ENCODE measurements at places on chromosomes 4 and X.

DNA sequence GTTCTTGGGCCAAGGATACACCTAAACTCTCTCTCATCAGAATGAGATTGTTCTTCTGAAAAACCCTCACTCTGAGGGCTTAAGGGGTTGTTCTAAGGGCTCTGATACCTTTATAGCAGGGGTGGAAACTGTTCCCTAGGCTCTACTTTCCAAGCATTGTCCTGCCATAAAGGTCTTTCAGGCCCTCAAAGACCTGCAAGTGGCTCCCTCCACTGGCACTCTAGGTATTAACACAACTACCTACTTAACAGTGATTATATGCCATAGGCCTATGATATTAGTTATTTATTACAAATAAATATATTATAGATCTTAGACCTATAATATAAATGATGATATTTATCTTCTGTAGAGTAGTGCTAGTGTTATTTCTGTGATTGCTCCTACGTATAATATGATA, 473.7 kb upstream of the RPS6KA3 start:
- DNase-seq, result no peak

- no peak for DNase-seq
These were observed 33.0 kb downstream of the PLAC1 start for GRCh38 chrX:134625315-134625718.

DNA sequence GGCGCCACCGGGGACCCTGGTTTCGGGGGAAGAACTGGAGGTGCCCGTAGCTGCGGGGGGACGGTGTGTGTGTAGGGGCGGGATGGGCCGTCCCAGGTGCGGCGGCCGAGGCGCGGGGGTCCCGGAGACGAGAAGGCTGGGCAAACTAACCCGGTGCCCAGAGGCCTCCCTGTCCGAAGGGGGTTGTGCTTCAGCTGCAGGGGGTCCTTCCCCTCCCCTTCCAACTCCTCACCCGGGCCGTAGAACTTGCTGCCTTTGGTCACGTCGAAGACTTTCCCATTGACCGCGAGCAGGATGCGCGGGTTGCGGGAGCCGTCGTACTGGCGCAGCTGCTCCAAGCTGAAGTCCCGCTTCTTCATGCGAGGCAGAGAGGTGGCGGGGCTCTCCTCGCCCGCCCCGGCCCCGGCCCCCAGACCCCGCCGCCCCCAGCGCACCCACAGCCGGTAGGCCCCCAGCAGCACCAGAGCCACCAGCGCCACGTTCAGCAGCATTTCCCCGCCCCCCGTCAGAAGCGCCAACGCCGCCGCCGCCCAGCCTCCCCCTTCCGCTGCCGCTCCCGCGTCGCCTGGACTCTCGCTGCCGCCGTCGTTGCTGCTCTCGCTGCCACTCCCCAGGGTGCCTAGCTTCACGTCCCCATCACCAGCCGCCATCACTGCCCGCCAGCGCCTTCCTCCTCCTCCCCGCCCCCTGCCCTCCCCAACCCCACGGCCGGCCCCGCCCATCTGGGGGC, at the start of gene PGRMC2:
Gene PGRMC2 (minus strand): TSS at position 673 of the 730 bp plus-strand sequence. CDS start 23 bp downstream, at position 650.
- no peak for DNase-seq

- no peak for DNase-seq
These were observed 101.7 kb upstream of the MAP3K15 start for GRCh38 chrX:19616959-19617358.

DNA sequence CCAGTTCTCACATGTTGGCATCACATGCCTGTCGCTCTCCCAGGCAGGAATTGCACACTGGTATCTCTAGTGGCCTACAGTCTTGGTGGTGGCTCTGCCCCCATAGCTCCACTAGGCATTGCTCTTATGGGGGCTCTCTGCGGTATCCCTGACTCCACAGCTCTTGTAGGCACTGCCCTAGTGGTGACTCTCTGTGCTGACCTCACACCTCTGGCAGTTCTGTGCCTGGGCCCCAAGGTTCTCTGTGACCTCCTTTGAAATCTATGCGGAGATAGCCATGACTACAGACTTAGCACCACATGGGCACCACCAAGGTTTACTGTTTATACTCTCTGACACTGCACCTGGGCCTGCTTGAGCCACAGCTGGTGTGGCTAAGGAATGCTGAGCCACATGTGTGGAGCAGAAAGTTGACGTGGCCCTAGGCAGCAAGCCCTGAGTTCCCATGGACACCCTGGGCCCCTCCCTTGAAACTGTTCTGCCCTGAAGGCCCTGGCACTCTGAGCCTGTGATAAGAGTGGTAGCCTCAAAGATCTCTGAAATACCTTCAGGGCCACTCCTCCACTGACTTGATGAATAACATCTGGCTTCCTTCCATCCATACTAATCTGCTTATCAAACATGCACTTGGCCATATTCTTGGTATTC, 8.0 kb downstream of the SLC9B1 start:
- no peak for DNase-seq

- no peak for DNase-seq
These were observed 65.8 kb downstream of the ARAP2 start for GRCh38 chr4:36178484-36178883.

DNA sequence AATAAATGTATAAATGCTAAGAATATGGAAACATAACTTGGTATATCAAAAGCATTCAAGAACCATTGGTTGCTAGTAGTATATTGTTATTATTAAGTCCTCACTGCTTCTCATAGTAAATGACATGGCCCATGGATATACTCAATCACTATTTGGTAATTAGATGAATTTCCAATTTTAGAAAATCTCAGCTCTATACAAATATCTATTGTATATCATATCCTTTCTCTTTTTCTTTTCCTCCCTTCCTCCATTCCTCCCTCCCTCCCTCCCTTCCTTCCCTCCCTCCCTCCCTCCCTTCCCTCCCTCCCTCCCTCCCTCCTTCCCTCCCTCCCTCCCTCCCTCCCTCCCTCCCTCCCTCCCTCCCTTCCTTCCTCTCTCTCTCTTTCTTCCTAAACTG, 514.4 kb upstream of the LCORL start:
- DNase-seq, result no peak

DNA sequence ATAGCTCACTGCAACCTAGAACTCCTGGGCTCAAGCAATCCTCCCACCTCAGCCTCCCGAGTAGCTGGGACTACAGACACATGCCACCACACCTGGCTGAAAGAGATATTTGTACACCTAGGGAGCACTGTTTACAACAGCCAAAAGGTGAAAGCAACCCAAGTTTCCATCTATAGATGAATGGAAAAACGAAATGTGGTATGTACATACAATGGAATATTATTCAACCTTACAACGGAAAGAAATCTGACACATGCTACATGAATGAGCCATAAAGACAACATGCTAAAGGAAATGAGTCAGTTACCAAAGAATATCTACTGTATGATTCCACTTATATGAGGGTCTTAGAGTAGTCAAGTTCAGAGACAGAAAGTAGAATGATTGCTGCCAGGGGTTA, 52.2 kb downstream of the ABCG2 start:
- DNase-seq, result no peak

- DNase-seq, result no peak
These were observed 72.4 kb upstream of the UCP1 start for GRCh38 chr4:140641105-140641555.

DNA sequence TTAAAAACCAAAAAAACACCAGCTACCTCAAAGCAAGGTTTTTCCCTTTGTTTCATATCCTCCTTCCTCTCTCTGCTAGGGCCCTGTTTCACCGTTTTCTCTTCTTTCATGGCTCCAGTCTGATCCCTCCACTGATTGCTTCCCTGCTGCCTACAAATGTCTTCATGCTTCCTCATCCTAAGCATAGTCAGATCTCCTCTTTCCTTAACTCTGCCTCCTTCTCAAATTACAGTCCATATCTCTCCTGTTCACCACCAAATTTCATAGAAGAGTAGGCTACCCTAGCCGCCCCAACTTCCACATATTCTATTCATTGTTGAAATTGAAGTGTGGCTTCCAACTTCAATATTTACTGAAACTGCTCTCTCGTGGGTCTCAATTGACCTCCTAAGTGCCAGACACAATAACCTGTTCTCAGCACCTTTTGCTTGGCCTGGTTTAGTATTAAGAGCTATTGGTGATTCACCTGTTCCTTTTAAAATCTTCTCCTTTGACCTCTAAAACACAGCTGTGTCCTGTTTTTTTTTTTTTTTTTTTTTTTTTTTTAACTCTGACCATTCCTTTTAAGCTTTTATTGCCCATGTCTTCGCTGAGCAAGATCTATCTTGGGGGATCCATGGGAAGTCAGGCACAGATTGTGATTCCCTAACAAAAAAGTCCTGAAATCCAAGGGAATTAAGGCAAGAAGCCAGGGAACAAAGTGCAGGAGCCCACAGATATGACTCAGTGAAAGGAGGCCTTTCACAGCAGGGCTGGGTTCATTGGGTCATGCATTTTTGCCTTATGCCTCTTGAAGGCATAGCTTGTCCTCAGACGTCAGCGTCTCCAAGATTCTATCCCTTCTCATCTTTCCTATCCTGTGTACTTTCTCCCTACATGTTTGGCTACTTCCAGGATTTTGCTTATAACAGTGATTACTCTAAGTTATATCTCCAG, 85.4 kb downstream of the RPS3A start:
- DNase-seq, result no peak

DNA sequence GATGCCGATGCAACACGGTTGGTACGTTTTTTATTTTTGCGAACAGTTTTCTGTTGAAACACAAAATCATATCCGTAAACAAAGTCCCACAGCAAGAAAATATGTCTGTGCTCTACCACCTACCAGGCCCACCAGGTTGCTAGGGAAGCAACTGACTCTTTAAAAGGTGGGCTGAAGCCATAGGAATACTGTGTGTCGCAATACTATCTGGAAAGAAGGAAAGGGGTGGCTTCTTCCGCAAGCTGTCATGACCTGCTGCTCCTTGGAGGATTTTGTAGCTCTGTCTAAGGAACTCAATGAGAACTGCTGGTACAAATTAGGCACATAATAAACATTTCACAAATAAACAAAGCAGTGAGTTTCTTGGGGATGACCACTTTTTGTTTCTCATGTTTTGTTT, 46.5 kb downstream of the BEND2 start:
- no peak for DNase-seq

DNA sequence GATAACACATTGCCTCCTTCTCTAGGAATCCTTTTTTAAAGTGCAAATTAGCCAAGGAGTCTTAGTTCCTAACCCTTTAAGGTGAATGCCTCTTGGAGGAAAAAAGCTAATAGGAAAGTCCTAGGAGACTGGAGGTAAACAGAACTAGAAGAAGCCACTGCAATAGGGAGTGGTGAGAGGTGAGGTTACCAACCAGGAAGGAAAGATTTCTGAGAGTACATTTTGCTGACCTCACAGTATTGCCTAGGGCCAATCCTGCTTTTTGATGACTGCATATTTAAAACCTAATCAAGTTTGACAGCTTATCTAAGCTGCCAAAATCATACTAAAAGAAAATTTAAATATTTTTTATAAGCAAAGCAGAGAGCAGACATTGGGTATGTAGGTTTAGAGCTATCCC, 7.3 kb upstream of the CUL4B start:
- no peak for DNase-seq

DNA sequence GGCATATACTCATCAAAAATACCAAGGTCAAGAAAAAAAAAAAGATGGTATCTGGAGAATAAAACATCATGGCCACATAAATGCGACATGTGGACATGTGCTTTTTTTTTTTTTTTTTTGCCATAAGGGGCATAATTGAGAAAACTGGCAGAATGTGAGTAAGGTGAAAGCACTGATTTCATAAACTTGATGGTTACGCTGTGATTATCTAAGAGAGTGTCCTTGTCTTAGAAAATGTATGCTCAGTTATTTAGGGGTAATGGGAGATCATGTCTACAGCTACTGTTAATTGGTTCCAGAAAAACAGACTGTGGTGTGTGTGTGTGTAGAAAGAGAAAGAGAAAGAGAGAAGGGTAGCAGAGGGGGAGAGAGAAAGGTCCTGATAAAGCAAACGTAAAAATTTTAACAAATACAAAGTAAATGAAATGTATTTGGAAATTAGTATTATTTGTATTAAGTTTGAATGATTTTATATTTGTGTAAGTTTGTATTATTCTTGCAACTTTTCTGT, 8.1 kb downstream of the DNAJB14 start:
- no peak for DNase-seq

DNA sequence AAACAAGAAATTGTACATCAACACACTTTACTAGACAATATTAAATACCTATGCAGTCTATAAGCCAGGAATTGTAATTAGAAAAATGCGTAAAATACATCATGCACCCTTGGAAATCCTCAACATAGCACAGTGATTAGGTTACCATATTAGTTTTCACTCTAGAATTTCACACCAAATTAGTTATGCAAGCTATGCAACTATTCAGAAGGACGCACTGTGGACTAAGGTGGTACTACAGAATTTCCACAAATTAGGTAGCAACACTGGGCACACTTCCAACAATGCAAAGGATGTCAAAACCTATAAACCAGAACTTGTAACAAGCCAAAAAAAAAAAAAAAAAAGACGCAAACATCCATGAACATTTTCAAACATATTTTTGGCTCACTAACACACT, 71.1 kb upstream of the ZCCHC13 start:
- peak; percentile 4 for DNase-seq

- peak; percentile 81 for DNase-seq
These were observed 6.7 kb upstream of the ART3 start for GRCh38 chr4:76067652-76068286.

- DNase-seq, result peak; percentile 59
These were observed 39.5 kb upstream of the MAP3K15 start for GRCh38 chrX:19554786-19555185.

GRCh38 chrX:151789179-151789800, 54.7 kb downstream of the CNGA2 start:
- no peak for DNase-seq

DNA sequence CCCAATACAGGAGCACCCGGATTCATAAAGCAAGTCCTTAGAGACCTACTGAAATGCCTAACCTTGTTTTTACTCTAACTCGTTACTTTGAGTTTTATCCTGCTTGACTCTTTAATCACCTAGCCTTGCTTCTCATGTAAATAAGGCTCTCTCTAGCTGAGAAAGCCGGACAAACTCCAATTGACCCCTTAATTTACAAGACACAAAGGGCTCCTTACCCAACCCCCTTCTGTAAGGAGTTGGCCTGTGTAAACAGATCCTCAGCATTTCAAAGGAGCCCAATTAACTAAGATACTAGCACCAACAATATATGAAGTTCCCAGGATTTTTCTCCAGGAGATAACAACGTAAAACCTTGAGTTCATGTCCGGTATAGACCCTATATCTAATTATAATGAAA, 61.7 kb downstream of the CT47B1 start:
- no peak for DNase-seq

GRCh38 chrX:31909850-31910572, 838.2 kb upstream of the FTHL17 start:
- no peak for DNase-seq

DNA sequence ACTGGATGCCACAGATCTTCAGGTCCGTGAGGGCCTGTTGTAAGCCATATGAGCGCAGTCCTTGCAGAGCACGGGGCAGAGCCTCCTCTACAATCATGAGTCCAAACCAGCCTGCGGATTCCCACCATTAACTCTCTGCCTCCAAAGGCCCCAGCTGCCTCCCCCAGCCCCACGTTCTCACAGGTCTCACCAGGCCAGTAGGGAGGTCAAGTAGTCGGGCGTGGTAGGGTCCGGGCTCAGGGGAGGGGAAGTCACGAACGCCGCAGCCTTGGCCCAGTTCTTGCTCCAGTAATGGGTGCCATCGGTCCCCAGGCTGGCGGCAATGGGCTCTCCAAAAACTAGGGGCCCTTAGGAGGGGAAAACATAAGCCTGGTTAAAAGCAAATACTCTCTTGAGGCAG, 53.6 kb downstream of the CRMP1 start:
- DNase-seq, result no peak
